Diencephalon (tissue), 1 donor: ENCODE measurements at places on chromosomes 2 and 18. TPM values are rescaled to one million over a fixed set of nuclear protein-coding genes. Genes with fewer than 3 reads are reported as not detected.

HOXD13 gene
- not detected for total RNA-seq

IL36A gene
- total RNA-seq, result not detected

CCDC74B gene
- 9.2 TPM for total RNA-seq

SLC30A3 gene
- total RNA-seq, result 2.1 TPM

CPS1 gene
- total RNA-seq, result 3.2 TPM

THUMPD2 gene
- total RNA-seq, result 13.4 TPM

DSG1 gene
- total RNA-seq, result 0.23 TPM

XDH gene
- total RNA-seq, result 0.23 TPM

ATP6V1B1 gene
- total RNA-seq, result not detected

SMYD1 gene
- not detected for total RNA-seq

CELF4 gene
- 150 TPM for total RNA-seq

MC4R gene
- total RNA-seq, result 14.8 TPM

CCDC121 gene
- 6.7 TPM for total RNA-seq

GAD1 gene
- 163 TPM for total RNA-seq

PCARE gene
- total RNA-seq, result 0.23 TPM

OR6B2 gene
- not detected for total RNA-seq

IFIH1 gene
- 4.8 TPM for total RNA-seq

GPATCH11 gene
- 21.5 TPM for total RNA-seq

ANKRD30B gene
- total RNA-seq, result 3.9 TPM

PAX8 gene
- 0.69 TPM for total RNA-seq

IL36G gene
- total RNA-seq, result not detected

GALM gene
- 5.5 TPM for total RNA-seq

SIGLEC15 gene
- not detected for total RNA-seq

TMEM198 gene
- total RNA-seq, result 13.8 TPM

SLC9A4 gene
- total RNA-seq, result 0.69 TPM

MROH2A gene
- under 0.01 TPM for total RNA-seq

C1D gene
- 32.5 TPM for total RNA-seq

IKZF2 gene
- total RNA-seq, result 17.8 TPM

NEU2 gene
- not detected for total RNA-seq

MRO gene
- 1.6 TPM for total RNA-seq

SERPINB2 gene
- total RNA-seq, result 0.23 TPM

CCDC68 gene
- 4.4 TPM for total RNA-seq

LOXHD1 gene
- 0.23 TPM for total RNA-seq

SCG2 gene
- 179 TPM for total RNA-seq

DNAJB2 gene
- total RNA-seq, result 91.6 TPM

THOC1 gene
- total RNA-seq, result 97.8 TPM

DTNA gene
- 101 TPM for total RNA-seq

RASGRP3 gene
- 14.1 TPM for total RNA-seq

CD226 gene
- total RNA-seq, result 1.8 TPM

GALNT14 gene
- 20.5 TPM for total RNA-seq

IGFBP5 gene
- total RNA-seq, result 59.3 TPM

TCF23 gene
- not detected for total RNA-seq

MEP1B gene
- total RNA-seq, result 0.23 TPM

RRM2 gene
- 14.1 TPM for total RNA-seq

ABCG8 gene
- total RNA-seq, result 1.2 TPM

LOXL3 gene
- 6.7 TPM for total RNA-seq

PCGF1 gene
- total RNA-seq, result 9.5 TPM

ACTR1B gene
- total RNA-seq, result 32.8 TPM

METAP1D gene
- 8.8 TPM for total RNA-seq

AGXT gene
- not detected for total RNA-seq

CFC1 gene
- total RNA-seq, result 9.2 TPM

PLA2R1 gene
- 7.2 TPM for total RNA-seq
